ENCODE measurements at places on chromosomes 11 and 22. TPM values are rescaled to one million over a fixed set of nuclear protein-coding genes. Genes with fewer than 3 reads are reported as not detected.

- DNase-seq: no peak
- H3K27ac ChIP-seq: no peak overlapping the region
These were observed 24.5 kb upstream of the SESN3 start for GRCh38 chr11:95255251-95256145.

- H3K4me1 ChIP-seq: no peaks in the 10 kb centered on the region
- no peak for DNase-seq
- no peaks in the 10 kb centered on the region for H3K27me3 ChIP-seq
- H3K4me3 ChIP-seq: no peak overlapping the region
These were observed 9.7 kb downstream of the AP5B1 start for GRCh38 chr11:65770951-65771567.

MN1 gene
- total RNA-seq: 0.51 TPM

MRGPRX3 gene
- not detected for total RNA-seq

NXPE1 gene
- total RNA-seq: not detected

All from Panc1 (cell line).